ENCODE measurements at places on chromosomes 2 and 18.

DNA sequence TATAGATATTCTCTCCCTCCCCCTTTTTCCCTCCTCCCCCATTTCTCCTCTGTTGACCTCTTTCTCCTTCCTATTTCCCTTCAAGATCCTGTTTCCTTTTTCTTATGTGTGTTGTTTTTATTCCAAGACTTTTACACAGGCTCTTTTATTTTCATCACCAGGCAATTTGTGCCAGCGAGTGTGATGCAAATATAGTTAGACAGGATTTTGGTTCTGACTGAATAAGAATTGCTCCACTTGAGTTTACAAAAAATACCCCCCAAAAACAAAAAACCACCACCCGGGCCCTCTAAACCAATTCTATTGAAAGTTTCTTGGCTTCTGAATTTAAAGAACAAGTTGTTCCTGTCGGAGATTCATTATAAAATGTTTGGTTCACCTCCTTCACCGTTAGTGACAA lies 50.9 kb upstream of the MAPK4 start:
- no peak for DNase-seq

GRCh38 chr2:233098618-233099017 lies 38.5 kb downstream of the INPP5D start:
- peak; percentile 73 for DNase-seq

GRCh38 chr2:176413786-176414185 lies 144.5 kb downstream of the MTX2 start:
- DNase-seq = no peak

DNA sequence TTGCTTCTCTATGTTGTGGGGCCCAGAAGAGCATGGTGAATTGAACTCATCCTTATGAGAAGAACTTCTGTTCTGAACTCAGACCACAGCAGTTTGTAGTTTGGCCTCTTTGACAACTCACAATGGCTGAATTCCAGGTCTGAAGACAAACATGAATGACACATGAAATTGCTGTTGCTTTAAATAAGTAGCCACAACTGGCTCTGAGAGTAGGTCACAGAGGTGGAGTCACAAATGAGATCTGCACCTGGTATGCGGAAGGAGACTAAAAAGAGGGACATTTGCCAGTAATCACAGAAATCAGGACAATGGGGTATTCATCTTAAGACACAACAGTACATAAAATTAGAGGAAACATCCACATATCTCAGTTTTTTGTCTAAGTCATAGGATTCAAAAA lies 290.3 kb upstream of the MMADHC start:
- no peak for DNase-seq

DNA sequence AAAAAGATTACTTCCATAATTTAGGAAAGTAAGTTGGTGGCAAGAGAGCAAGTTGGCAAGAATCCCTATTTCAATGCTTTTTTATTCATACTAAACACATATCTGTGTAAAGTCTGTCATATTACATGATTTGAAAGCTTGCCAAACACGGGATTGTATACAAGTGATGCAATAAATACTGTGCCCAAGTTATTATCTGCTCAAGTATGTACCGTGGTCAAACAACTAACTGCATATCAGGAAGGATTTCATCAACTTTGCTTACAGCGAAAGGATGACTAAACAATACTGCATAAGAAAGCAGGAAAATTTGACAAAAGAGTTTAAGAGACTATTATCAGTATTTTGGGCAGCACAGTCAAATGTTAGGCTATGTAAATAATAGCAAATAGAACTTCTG lies 69.6 kb upstream of the SCN1A start:
- no peak for DNase-seq

All from GM23338 (cell line).